GM04504 (cell line): ENCODE measurements at places on chromosomes 12 and 14.

DNA sequence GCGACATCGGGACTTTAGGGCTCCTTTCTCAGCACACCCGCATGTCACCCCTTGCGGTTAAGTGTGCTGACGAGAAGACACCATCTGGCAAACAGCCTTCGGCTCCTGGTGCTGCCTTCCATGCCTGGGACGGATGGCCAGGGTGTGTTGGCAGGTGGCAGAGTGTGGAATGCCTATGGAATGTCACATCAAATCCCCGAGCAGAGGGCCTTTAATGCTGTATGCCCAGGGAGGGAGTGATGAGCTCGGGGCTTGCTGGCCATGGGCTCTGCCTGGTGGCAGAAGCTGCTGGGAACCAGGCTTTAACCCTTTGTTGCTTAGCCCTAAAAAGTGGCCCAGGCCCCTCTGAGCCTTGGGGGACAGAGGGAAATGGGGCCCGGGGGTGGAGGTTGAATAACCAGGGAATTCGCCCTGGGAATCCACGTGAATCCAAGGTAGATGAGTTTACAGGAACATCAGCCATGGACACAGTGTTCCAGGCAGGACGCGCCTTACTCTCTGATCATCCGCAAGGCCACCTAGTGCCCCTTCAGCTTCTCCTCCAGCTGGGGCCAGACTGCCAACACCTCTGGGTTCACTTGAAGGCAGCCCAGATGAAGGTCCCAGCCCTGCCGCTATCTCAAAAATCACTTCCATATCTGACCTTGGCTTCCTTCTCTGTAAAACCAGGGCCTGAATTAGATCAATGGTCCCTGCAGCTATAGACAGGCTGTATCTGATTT is 17.4 kb downstream of the FAM181A start:
- no peak for DNase-seq

GRCh38 chr14:99595034-99595433 is 9.0 kb downstream of the CCDC85C start:
- DNase-seq, result no peak

DNA sequence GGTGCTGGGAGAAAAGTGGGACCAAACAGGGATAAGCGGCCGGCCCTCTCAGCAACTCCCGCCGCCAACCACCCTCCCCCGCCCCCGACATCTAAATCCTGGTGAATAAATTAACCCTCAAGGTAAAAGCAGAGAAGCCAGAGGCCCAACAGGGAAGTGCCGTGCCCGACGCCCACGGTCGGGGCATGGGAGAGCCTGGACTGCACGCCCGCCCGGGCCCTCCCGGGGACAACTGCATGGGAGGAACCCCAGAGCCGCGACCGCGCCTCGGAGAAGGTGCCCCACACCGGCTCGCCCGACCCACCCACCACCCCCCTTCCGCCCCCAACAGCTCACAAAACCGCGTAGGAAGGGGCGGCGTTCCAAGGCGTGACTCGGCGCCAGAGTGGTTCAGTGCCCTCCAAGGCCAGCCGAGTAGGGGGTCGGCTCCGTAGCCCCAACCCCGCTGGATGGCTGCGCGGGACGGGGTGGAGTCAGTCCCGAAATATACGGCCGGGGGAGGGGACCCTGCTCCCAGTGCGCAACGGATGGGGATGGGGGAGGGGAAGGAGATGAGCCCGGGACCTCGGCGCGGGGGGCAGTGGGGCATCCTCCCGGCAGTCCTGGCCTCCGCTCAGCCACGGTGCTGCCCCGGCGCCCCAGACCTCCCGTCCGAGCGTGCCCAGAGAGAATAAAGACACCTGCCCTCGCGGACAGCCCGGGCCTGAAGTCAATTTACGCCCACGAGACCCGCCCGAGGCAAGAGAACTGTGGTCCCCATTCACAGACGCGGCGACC is 732 bp downstream of the SLC25A29 start:
- no peak for DNase-seq

DNA sequence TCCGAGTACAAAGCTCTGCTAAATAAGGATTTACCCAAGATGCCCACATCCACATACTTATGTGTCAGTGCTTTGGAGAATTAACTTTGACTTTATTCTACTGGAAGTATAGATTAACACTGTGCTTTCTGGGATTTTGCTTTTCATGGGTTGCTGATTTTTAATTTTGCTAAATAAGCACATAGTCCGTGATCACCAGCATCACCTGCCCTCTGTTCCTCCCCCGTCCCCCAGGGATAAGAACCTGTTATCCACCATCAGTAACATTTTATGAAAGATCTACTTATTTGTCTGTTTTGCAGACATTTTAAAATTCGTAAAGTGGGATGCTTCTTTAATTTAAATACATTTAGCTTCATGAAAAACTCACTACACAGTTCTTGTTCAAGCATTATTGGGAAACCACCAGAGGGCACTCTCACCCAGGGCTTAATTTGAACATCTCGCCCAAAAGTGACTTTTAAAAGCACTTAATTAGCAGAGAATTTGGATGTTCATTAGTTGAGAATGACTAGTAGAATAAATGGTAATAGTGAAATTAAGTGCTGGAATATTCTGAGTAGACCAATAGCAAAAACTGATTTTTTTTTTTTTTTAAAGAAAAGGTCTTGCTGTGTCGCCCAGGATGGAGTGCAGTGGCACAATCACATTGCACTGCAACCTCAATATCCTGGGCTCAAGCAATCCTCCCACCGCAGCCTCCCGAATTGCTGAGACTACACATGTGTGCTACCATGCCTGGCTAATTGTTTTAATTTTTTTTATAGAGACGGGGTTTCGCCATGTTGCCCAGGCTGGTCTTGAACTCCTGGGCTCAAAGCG is 35.7 kb downstream of the MRPL42 start:
- no peak for DNase-seq

DNA sequence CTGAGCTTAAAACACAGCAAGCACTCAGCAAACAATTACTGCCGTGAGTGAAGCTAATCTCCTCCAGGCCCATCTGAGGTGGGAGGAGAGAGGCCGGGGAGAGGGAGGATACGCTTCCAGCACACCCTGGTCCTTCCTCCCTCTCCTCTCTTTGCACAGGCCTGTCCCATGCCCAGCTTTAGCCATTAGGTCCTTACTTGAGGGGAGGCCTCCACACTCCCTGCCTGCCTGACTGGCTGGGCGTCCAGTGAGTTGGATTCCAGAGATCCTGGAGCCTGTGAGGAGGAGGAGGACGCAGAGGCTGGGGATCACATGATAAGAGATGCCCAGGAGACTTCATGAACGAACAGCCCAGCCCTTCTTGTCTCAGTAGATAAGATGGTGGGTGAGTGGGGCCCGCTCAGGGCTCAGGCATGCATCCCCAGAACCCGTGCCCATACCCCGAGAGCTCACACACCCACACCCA is 65.1 kb upstream of the NCOR2 start:
- no peak for DNase-seq

GRCh38 chr12:91887957-91888356 is 257.7 kb downstream of the BTG1 start:
- no peak for DNase-seq

DNA sequence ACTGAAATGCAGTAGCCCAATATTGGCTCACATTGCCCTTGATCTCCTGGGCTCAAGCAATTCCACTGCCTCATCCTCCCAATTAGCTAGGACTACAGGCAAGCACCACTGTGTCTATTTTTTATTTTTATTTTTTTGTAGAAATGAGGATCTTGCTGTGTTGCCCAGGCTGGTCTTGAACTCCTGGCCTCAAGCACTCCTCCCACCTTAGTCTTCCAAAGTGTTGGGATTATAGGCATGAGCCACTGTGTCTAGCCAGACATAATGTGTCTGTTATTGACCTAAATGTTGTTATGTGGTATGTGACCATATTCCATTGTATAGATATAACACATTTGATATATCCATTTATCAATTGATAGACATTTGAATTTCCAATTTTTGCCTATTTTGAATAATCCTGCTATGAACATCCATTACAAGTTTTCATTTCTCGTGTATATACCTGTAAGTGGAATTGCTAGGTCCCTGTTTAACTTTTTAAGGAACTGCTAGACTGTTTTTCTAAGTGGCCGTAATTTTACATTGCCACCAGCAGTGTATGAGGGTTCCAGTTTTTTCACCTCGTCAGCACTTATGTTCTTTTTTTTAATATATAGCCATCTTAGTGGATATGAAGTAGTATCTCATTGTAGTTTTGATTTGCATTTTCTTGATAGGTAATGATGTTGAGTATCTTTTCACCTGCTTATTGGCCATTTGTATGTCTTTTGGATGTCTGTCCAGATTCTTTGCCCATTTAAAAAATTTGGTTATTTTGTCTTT is 9.4 kb downstream of the USP15 start:
- no peak for DNase-seq

DNA sequence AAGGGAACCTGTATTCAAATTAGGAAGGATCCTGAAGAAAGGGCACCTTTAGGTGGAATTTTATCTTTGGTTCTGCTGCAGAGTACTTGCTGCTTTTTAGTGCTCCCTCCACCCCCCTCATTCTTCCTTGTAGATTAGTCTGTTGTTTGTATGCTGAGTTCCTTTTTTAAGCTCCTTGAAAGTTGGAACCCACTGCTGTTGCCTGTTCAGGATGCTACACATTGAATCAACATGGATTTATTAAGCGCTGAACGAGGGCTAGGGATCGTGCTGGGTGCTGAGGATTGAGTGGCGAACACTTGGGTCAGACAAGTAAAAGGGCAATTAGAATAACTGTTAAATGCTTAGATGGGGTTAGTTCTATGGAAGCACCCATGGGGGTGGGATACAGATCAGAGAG is 884 bp upstream of the AMN1 start:
- no peak for DNase-seq
